ENCODE measurements at places on chromosomes 5 and 9. TPM values are rescaled to one million over a fixed set of nuclear protein-coding genes. Genes with fewer than 3 reads are reported as not detected.

GRCh38 chr5:31235381-31235780, 41.9 kb downstream of the CDH6 start:
- DNase-seq: no peak

DNA sequence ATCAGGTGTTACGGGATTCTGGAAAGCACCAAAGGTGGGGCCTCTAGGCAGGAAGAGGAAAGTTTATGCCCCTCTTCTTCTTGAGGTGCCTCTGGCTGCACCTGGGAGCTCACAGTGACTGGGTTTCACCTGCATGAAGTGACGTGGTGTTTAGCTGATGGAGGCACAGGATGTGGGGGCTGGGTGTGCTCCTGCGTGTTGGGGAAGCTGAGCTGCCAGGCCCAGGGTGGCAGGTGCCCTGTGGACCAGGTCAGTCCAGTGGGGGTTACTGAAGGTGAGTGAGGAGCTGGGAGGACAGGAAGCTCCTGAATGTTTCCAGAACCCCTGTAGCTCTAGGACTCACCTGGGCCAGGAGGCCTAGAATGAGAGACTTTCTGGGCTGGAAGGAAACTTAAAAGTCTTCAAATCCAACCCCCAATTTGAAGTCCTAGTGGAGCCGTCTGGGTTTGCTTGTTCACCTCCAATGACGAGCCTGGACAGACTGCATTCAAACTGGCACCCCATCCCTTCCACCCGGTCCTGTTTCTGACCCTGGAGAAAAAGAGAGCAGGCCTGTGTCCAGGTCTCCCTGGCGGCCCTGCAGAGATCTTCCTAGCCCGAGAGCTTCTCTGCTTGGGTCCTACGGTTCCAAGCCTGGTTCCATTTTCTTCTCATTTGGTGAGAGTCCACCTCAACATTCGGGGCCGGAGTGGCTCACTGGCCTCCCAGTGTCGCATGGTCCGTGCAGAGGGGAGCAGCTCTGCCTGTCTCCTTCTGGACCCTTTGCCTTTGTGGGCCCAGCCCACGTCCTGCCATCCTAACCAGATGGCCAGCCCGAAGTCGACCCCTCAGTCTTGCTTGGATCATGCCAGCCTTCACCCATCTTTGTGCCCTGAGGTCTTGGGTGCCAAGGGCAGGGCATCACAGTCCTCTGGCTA, 22.3 kb downstream of the TRAF1 start:
- no peak for DNase-seq

DNA sequence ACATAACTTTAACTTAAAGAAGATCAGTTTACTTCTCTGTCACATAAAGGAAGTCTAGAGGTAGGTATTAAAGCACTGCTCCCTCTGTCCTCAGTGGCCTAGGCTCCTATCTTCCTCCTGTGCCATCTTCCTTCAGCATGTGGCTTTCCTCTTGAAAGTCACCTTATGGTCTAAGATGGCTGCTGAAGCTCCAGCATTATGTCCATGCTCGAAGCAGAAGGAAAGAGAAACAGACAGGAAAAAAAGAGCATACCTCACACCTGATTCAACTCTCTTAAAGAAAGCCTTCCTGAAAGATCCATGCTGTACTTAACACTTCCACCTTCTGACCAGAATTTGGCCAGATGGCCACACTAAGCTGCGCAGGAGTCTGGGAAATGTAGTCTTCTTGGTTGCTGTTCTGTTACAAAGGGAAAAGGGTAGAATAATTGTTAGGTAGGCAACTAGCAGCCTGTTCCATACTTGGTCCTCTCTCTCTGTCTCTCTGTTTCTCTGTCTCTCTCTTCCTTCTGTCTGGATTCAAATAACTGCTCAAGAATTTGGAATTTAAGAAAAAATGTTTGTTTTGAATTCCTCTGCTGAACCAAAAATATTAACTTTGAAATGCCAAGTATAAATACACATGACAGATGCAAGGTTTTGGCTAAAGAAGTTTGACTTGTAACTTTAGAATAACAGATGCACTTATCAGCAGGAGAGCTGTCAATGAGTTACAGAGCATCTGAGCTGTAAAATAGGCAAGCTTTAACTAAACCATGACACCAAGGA, 16.0 kb downstream of the TMEM174 start:
- DNase-seq: no peak

DNA sequence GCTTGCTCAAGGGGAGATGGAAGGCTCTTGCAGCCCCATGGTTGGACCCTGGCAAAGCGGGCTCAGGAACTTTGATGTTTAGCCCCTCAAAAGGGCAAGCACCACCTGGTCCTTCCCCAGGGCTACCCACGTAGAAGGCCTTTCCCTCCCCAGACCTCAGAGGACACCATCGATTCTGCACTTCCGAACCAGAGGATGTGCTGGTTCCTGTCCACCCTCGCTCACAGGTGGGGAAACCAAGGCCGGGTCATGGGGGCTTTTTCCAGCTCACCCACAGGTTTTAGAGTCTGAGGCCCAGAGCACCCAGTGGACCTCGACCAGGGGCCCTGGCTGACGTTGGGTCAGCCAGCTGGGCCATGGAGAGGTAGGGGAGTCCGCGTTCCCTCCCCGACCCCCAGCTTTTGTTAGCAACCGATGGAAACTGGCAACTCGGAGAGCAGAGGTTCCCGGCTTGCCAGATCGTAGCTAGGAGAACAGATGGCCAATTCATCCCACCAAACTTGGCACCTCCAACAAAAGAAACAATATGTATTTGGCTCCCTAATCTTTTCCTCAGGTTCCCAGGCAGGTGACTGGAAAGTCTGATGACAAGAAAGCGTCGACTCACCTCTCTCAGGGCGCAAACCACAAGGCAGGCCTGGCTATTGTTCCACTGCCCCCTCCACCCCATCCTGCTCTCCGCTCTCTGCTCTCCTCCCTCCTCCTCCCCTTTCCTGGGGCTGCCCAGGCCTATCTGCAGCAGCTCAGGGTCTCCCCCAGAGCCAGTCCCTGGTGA, 167.6 kb upstream of the SMIM23 start:
- DNase-seq: no peak

- DNase-seq: no peak
These were observed 108.1 kb upstream of the SPRY4 start for GRCh38 chr5:142432961-142433360.

DNA sequence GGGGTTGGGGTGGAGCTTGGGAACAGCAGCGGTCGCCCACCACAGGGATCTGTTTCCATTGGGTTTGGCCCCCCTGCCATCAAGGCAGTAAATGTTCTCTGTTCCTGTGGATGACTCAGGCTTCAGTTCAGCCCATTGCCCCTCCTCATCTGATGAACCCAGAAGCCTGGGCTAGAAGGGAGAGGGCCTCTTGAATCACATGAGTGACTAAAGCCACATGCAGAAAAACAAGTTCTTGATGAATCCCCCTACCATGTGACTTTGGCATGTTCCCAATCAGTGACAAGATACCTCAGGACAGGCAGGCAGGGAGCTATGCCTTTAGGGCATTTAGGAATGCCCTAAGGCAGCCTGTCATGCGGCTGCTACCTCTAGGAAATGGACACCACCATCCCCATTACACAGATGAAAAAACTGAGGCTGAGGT, 2.5 kb downstream of the SH3PXD2B start:
- no peak for DNase-seq

Gene ACTBL2
- total RNA-seq: not detected

GRCh38 chr5:2007496-2007877, 124.8 kb upstream of the IRX4 start:
- DNase-seq: no peak

- no peak for DNase-seq
These were observed 41.1 kb downstream of the PTPRD start for GRCh38 chr9:10571699-10572098.

Gene SPAG8
- total RNA-seq: 11.1 TPM

Gene MCTP1
- total RNA-seq: 33.0 TPM

Gene MRRF
- total RNA-seq: 43.9 TPM

- no peak for DNase-seq
These were observed 25.2 kb upstream of the CTSV start for GRCh38 chr9:97064176-97064575.

DNA sequence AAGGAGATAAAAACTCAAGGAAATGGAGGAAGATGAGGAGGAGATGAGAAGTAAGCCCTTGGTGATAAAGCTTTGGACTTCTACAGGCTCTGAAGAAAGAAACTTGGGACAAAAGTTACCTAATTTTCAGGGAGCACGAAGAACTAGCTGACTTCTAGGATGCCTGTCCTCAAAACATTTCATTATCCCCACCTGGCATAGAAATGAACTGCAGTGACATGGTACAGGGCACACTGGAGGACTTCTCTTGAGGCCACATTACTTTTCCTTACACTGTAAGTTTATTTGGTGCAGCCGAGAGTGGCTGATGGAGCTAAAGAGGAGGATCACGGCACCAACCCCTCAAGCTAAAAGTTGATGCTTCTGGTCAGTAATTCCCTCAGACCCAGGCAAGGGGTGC, 269.5 kb upstream of the MSX2 start:
- DNase-seq: no peak

- no peak for DNase-seq
These were observed 113.0 kb downstream of the TRIM32 start for GRCh38 chr9:116800074-116800473.

DNA sequence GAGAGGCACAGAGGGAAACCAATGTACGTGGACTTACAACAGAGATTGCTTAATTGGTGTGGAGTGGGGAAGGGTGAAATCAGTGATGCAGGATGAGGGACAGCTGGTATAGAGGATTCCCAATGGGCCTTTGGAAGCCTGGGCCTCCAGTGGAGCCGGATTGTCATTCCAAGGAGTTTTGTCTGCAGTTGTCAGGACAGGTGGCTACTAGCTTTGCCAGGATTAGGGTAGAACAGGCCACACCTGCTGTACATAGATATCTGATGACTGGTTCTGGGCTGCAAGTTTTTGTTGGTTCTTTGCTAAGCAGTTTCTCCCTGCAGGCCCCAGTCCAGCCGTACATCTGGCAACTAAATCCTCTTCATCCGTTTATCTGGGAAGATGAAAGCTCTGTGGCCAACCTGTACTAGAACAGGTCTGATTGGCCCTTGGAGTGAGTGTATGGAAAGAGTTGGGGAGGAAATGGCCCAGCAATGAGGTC, 4.2 kb downstream of the SKP2 start:
- no peak for DNase-seq

DNA sequence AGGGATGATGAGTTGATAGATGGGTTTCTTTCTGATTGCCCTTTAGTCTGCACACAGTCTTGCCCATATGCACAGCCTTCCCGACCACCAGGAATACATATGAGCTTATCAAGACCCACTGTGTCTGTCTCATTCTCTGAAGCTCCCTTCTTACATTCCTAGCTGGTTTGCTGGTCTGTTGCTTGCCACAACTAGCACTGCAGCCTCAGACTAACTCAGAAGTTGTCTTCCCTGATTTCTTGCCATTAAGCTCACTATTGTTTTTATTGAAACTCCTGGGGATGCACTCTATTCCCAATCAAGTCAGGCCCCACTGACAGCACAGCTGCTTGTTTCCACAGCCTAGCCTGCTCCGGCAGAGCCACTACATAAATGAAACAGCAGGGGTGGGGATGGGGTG, 97.5 kb downstream of the SAXO1 start:
- no peak for DNase-seq

DNA sequence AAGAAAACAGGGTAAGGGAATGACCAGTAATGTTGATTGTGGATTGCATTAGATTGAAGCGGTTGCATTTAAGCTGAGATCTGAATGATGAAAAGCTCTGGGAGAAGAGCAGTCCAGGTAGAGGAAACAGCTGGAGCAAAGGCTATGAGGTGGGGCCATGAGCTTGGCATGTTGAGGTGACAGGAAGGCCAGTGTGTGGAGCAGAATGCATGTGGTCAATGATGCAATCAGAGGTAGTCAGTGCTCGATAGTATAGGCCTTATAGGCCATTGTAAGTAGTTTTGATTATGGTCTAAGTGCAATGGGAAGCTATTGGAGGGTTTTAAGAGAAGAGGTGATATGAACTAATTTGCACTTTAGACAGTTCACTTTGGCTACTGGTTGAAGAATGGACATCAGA, 270.4 kb downstream of the ARHGAP26 start:
- no peak for DNase-seq

- no peak for DNase-seq
These were observed 26.8 kb downstream of the ACTBL2 start for GRCh38 chr5:57455511-57456455.

DNA sequence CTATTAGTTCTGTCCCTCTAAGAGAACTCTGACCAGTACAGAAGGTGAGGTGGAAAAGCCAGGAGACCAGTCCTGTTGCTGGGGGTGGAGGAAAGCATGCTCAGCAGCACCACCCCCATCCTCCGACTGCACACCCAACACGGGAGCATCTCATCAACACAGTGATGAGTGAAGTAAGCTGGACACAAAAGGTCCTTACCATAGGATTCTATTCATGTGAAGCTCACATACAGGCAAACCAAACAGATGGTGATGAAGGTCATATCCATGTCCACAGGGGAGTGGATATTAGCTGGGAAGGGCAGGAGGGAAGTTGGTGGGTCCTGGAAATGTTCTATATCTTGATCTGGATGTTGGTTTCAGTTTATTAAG, 14.8 kb upstream of the MARCHF6 start:
- no peak for DNase-seq

Gene MSX2
- 0.34 TPM for total RNA-seq

DNA sequence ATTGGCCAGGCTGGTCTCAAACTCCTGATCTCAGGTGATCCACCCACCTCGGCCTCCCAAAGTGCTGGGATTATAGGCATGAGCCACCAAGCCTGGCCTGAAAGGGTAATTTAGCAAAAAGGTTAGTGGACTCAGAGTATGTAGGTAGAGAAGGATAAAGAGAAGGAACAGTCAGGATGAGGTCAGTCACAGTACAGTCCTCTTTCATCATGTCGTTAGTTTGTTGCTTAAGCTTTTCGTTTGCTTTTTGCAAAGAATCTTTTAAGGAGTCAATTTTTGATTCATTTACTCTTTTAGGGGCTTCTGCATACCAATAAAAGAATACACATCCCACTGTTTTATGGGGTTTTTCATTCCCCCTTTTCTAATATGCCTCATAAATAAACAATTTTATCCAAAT, 17.8 kb upstream of the GBGT1 start:
- no peak for DNase-seq

GRCh38 chr5:133851521-133851920, 116.9 kb downstream of the C5orf15 start:
- no peak for DNase-seq

GRCh38 chr5:123450114-123450513, 26.9 kb upstream of the CEP120 start:
- peak; percentile 20 for DNase-seq

DNA sequence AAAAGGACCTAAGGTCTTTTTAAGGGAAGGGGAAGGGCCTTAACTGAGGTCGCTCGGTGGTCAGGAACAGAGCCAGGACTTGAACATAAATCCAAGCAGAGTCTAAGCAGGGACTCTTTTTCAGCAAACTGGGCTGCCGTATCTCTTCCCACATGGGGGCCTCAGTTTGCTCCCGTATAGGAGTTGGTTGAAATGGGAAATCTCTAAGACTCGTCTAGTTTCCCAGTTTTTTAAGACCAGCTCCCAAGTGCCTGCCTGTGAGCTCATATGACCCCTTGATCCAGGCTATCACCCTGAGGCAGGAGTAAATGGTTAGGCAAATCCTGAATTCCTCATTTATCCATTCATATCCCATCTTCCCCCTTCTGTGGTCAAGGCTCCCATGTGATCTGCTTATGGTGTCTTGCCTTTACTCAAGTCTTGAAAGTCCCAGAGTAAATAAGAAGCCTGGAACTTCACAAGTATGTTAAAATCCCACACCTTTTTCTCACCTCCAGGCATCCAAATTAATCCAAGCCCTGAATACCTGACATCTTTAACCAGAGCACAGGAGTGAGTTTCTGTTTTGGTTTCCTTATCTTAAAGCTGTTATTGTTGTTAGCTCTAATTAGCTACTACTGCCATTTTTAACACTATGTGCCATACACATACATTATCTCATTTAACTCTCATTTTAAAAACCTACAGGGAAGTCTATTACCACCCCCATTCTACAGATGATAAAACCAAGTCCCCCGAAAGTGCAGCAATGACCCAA, 3.0 kb downstream of the ARSI start:
- peak; percentile 80 for DNase-seq

- peak; percentile 40 for DNase-seq
These were observed 126.1 kb upstream of the WWC1 start for GRCh38 chr5:168165221-168165914.
